ENCODE measurements at places on chromosomes 6 and 20.

DNA sequence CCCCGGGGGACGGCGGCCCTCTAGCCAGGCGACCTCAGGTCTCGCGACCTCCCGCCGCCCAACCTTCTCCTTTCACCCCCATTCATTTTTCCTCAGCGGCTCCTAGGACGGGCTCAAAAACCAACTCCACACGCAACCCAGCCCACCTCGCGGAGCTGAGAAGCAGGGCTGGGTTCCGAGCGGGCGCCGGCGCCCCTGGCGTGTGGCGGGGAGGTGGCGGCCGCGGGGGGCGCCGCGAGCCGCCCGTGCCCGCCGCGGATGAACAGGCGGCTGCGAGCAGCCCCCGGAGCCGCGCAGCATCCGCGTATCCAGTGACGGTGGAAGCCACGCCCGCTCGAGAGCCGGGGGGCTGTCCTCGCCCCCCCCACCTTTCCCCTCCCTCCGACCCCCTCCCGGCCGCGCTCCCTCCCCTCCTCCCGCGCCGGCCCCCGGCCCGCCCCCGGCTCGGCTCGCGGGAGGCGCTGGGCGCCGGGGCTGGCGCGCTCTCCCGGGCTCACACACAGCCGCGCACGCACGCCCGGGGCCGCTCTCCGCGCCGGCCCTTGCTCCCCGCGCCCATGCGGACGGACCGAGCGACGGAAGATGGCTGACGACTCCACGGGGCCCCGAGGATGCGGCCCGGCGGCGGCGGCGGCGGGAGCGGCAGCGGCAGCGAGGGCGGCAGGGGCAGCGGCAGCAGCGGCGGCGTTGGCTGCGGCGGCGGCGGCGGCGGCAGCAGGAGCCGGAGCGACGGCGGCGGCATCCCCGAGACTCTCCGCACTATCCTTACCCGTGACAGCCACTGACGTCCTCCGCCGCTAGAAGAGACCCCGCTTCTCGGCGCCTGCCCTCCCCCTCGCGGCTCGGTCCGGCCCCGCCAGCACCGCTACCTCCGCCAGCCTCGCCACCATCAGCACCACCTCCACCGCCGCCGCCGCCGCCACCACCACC is at the start of gene SOBP:
SOBP (plus strand) TSS at position 482 of the 930 bp plus-strand sequence. CDS start 500 bp downstream, outside the sequence.
- DNase-seq = peak; percentile 73

GRCh38 chr20:4787820-4788219 is 66.1 kb downstream of the PRND start:
- DNase-seq = no peak

DNA sequence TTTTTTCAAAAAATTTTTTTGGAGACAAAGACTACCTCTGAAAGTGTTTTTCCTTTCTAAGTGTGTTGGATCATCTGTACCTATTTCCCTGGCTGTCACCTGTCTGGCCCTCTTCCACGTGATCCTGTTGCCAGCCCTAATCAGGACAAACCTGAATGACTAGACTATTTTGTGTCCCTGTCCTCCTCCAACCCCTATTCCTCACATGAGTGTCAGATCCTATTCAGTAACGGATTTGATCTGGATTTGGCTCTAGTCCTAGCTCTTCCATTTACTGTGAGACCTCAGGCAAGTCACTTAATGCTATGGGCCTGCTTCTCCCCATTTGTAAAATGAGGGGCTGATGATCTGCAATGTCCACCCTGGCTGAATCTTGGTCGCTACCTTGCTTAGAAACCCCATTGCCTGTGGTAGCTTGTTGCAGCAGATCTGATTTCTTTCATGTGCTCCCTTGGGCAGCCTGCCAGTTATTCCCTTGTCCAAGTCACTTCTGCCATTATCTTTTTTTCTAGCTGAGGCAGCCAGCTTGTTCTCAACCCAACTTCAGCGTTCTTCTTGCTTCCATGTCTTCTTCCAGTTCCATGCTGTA is 4.8 kb downstream of the PHF20 start:
- DNase-seq = peak; percentile 63

DNA sequence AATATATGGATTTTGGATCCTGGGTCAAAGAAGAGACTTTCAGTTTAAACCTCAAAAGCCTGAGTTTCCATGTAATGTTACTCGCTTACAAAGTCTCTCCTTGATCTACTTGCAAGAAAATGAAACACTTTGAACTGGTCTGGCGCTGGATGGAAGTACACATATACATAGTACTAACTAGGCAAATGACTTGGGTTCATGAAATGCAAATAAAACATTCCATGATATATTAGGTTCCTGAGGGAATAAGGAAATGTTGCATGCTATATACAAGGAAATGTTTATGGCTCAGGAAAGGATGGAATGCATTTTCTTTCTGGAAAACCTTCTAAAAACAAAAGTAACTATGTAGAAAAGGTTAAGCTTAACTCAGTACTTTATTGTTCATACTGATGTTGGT is 11.4 kb upstream of the TXLNB start:
- DNase-seq = no peak

- peak; percentile 70 for DNase-seq
These were observed 25.0 kb upstream of the ABT1 start for GRCh38 chr6:26571592-26572296.

GRCh38 chr20:62219101-62219991 is 732 bp downstream of the HRH3 start:
- peak; percentile 70 for DNase-seq

DNA sequence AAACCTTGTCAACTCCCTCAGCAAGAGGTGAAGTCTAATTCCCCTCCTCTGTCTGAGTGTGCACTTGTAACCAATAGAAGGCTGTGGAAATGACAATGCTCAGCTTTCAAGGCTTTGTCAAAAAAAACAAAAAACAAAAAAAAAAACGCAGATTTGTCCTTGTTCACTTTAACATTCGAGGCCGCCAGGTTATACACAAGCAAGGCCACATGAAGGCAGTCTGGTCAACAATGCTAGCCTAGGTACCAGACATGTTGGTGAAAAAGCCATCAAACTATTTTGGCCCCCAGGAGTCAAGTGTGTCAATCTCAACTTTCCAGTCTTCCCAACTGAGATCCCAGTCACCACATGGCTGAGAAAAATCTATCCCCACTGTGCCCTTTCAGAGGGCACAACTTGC is 92.3 kb downstream of the CDK19 start:
- no peak for DNase-seq

DNA sequence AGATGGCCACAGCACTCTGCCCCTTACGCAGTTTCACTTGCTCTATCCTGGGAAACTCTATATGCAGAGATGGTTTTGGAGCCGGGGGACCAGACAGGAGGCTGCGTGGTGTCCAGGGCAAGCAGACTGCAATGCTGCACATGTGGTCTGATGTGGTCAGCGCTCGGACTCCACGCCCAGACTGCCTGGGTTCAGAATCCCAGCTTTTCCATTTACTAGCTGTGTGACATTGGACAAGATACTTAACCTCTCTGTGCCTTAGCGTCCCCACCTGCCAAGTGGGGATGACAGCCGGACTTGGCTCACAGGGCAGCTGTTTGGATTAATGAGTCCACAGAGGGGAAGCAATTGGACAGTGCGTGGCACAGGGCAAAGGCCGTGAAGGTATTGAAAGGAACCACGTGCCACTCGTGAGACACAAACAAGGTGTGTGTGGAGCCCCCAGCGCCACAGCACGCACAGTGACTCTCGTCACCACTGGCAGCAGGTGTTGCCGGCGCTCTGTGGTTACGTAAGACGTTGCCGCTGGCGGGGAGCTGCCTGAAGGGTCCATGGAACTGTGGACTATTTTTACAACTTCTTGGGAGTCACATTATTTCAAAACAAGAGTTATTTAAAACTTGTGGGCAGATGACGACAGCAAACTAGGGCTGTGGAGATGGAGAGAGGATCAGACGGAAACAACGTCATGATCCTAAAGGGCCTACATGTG is 201.4 kb downstream of the PREX1 start:
- no peak for DNase-seq

DNA sequence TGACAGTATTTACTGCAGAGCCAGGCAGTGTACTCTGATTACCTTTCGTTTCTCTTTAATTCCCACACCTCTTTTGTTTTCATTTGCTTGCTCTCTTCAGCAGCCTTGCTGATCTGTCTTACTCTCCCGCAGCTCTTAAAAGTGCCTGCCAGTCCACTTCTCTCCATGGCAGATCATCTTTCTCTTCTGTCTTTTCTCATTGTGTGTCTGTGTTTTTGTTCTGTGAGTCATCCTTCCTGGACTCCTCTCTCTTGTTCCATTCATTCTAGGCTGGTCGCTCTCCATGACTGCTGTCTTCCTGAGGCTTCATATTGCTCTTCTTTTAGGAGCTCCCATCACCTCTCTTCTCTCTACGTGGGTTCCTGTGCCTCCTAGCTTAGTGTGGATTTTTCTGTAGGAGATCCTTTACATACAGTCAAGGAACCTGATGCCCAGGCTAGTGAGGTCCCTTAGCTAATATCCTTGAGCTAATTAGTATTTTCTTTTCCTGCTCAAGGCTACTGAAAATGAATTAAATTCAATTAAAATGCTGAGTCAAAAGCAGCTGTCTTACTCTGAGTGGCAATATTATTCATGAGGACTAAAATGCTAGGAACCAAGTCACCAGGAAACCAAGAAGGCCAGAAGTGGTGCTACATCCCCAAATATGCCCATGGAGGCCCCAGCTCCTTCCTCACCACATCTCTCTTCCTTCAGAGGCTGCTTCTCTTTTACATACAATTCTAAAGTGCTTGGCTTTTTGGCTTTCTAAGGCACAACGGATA is 86.1 kb downstream of the SLX4IP start:
- DNase-seq = no peak

- DNase-seq = no peak
These were observed 233.0 kb downstream of the GMPR start for GRCh38 chr6:16471222-16471909.

DNA sequence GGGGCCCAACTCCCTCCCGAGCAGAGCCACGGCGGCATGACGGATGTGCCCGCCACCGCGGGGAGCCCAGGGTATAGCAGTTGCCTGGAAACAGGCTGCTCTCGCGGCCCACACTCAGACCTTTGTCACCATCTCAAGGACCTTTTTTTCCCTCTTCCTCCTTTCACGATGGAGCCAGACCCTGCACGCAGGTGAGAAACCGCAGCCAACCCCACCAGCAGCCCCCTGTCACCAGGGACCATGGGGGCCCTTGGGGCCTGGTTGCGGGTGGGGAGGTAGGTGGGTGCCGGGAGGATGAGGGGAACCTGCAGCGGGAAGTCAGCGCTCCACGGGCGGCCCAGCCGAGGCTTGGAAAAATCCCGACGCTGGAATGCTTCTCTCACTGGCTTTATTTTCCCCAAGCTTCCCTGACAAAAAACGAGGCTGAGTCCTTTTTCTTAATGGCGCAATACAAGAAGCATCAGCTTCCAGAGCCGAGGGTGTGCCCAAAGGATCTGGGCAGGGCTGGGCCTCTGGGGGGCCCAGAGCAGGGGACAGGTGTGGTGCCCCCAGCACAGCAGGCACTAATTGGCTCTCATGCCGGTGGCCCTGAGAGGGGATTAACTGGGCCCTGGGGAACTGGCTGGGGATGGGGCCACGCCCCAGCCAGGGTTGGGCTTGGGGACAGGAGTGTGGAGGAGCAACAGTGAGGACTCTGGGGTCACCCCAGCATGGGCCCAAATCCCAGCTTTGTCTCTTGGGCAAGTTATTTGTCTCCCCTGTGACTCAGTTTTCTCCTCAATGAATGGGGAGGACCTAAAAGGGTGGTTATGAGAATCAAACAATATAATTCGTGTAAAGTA is 23.9 kb downstream of the NOL4L start:
- no peak for DNase-seq

DNA sequence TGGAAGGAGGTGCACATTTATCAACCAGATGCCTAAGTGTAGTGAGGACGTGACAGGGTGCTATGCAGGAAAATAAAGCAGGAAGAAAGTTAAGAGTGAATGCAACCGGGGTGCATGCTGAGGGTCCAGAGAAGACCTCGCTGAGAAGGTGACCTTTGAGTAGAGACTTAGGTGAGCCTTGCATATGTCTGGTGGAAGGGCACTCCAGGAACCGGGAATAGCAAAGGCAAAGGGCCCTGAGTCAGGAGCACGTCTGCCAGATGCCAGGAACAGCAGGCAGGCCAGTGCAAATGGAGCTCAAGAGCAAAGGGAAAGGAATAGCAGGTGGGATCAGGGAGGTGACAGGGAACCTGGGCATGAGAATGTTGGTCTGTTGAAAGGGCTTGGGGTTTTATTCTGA is 445.5 kb downstream of the PREX1 start:
- no peak for DNase-seq

DNA sequence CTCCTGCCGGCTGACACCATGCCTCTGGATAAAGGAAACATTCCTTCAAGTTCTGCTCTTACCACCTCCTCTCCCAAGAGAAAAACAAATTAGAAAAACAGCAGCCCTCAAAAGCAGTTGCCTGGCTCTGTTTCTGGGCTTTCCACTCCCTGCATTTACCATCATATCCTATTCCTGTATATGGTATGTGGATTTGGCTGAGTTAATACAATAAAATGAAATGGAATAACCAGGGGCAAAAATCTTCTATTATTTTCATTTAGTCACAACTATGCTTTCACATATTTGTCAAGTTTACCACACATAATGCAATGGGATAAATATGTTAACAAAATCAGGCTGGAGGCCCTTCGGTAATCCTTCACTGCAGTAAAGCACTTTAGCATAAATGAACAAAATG is 34.3 kb downstream of the COL12A1 start:
- DNase-seq = no peak

DNA sequence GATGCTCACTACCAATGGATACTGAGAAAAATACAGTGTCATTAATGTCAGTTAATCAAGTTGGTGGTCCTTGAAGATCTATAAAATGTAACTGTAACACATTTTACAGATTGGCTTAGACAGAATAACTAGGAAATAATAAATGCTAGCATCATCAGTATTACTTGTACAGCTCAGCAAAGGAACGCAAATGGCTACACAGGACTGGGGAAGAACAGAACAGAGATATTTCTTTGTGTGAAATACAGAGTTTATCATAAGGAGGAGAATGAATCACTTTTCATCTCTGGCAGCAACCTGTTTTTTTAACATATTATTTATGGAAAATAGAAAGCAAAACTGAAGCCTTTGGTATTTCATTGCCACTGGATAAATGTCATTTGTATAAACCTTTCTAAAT is 8.2 kb upstream of the QKI start:
- no peak for DNase-seq

- DNase-seq = peak; percentile 40
These were observed 46.1 kb downstream of the POU3F2 start for GRCh38 chr6:98880486-98880885.

DNA sequence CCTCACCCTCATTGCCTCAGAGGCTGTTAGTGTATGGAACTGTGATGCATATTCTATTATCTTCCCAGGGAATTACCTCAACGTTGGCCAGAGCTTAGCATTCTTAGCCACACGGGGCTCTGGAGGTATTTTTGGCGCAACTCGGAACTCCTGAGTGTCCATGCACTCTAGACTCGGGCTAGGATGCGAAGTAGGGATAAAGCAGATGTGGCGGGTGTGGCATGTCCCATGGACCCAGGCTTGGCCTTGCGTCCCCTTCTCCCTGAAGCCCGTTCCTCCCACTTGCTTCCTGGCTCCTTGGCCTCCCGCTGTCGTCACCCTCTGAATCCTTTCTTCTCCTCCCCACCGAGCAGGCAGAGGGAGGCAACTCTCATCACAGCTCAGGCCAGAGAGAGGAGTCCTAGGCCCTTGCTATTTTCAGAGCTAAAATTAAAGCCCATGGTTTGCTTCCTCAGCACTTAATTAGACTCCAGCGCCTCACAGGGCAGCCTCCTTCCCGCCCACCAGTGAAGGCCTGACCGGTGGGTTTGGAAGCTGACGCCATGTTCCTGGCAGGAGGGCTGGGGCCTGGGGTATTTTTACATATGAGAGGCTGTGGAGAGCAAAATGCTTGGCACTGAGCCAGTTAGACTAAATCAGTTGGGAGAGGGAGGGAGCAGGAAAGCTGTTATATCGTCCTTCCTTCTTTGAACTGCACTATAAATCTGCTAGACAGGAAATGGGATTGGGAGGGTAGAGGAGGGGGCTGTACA is 138.7 kb downstream of the FOXO3 start:
- DNase-seq = peak; percentile 53

- DNase-seq = peak; percentile 83
These were observed 416 bp downstream of the PTPRK start for GRCh38 chr6:128519931-128520435.

Data from NCI-H1105 treated with DMSO at 0.1 percent for 48 hours (cell line).